CD4-positive, alpha-beta T cell treated with Interleukin-10 for 1 hour (primary cell): ENCODE measurements at places on chromosomes 4 and X.
A peak's percentile ranks its signal among the peaks of the same experiment; 100 is the strongest.

DNA sequence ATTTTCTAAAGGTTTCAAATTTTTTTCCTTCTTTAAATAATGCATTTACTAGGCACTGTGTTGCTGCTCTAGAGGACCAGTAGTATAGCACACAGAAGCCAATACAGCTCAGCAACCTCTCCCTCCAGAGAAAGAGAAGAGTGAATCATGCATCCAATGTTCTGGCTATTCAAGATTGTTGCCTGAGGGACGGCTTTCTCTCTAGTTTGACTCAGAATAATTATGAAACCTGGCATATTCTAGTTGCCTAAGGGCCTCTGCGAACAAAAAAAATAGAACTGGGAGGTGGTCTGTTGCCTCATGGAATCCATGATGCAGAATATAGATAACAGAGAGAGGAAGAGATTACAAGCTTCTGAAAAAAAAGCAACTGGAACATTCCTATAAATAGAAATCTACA is 1233.3 kb upstream of the PABPC4L start:
- no peak for DNase-seq

DNA sequence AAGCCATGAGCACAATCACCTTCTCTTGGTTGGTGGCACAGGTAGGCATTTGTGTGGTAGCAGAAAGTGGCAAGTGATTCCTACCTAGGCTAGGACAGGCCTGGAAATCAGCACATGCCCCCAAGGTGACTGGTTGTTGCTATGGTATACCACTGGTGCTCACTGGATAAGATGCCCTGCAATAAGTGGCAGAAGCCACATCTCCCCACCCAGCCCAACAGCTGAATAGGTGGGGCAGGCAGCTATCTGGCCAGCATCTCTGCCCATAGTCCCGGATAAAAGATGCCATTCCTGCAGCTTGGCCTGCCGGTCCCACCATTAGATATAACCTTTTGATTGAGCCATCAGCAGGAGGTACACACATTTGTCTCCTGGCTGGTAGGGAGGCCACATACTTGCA is 21.1 kb downstream of the AMER1 start:
- DNase-seq, result no peak

DNA sequence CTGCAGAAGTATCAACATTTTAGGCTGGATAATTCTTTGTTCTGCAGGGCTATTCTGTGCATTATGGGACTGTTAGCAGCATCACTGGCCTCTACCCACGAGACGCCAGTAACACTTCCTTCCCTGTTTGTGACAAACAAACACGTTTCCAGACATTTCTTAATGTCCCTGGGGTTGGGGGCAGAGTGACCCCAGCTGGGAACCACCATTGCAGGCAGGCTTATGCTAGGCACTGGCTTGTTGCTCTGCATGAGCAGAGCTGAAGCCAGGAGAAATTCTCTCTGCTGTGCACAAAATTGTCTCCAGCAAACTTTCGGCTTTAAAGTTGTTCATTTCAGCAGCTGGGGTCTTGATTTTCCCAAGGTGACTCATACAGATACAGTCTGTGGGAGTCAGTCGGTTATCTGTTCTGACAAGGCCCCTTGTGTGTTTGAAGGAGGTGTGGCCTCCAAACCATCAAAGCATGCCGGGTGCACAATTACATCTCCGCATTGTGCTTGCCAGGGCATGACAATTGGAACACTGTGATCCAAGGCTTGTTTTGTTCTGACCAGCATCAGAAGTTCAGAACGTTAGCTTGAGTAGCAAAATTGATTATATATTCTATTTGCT is 156.4 kb upstream of the BOD1L1 start:
- DNase-seq, result no peak

DNA sequence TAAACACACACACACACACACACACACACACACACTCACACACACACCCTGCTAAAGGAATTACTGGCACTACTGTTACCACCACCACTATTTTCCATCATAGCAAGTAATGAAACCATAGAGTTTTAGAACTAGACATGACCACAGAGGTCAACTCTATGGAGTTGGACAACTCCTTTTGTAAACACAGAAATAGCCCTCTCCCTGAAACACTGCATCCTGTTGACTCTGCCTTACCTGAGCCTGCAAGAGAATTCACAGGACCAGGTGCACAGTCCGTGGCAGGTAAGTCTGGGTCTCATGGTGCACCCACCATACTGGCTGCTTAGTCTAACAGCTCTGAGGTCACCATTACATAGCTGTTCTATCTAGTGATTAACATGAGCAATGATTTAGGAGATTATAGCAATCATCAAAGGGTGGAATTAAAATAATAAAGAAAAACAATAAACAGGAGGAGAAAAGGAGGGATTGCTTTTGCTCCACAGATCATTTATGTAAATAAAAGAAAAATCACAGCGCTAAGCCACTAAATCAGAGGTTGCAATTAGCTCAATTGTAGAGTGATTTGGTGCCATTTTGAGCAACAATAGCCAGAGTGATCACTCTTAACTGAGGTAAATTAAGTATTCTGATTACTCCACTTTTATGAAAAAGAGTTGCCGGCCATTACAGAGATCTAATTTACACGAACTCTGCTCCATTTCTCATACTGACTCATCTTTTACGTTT is 340.0 kb upstream of the RASGEF1B start:
- no peak for DNase-seq

GRCh38 chr4:25859429-25860148 is 3.2 kb downstream of the SEL1L3 start:
- DNase-seq, result peak; percentile 71

DNA sequence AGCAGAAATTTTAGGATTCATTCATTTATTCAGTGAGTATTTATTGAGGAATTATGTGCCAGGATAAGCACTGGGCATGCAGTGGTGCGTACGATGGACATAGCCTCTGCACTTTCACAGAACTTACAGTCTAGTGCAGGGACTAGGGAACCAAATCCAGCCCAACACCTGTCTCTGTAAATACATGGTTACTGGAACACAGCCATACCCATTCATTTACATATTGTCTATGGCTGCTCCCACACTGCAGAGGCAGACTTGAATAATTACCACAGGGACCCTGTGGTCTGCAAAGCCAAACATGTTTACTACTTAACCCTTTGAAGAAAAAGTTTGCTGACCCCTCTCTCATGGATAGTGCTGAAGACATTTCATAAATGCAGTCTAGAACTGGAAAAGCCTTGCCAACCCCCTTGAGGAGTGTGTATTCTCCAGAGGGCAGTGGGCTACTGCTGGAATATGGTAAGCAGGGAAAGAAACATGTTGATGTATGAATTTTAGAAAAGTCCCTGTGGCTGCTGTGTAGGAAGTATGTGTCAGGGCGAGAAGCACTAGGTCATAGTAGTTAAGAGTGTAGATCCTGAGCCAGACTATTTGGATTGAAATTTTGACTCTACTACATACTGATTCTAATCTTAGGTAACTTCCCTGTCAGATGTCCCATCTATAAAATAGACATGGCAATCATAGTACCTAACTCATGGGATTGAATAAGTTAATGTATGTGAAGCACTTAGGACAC is 75.5 kb downstream of the GALNT7 start:
- DNase-seq, result no peak

GRCh38 chr4:119906277-119906676 is 160.4 kb downstream of the MAD2L1 start:
- no peak for DNase-seq

GRCh38 chr4:13537011-13537831 is 7.1 kb downstream of the NKX3-2 start:
- no peak for DNase-seq

DNA sequence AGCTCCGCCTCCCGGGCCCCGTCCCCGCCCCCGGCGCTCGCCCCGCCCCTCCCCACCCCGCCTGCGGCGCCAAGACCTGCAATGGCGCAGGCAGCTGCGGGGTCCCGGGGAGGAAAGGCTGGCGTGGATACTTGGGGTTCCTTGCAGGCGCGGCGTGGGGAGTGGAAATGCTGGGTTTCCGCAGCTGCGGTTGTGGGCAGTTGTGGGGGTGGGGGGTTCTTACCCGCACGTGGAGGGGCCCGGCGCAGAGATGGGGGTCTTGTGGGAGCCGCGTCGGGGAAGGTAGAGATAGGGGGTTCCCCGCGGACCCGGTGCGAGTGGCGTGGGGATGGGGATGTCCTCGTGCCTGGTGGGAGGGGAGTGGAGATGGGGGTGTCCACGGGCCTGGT is 680 bp upstream of the ASMTL start:
- DNase-seq, result peak; percentile 83

GRCh38 chr4:143641361-143641760 is 59.1 kb downstream of the FREM3 start:
- no peak for DNase-seq

DNA sequence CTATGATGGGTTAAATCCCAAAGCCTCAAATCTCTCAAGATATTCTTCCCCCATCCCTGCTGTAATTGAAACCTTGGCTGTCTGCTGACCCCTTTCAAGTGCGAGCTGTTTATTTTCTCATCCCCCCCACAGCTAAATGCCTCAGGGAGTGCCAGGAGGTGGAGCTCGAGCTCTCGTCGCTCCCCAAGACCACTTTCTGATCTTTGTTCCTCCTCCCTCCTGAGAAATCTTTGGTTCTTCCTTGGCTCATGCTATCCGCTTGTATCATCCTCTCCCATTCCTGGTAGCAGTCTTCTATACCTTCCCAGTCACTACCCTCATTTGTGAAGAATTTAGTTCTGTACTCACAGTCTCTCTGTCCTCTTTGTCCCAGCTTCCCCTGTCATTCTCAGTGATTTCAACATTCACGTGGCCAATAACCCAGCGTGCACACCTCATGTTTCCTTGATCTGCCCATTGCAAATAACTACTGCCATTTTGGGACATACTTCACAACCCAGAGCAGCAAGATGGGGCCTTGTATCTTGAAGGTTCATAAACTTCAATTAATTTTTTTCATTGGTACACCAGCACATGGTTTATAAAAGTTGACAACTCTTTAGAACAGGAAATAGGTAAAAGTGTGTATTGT is 9.2 kb upstream of the SLC25A43 start:
- DNase-seq, result no peak

- DNase-seq, result no peak
Observed at GRCh38 chr4:20037745-20038144, 214.0 kb upstream of the SLIT2 start.

DNA sequence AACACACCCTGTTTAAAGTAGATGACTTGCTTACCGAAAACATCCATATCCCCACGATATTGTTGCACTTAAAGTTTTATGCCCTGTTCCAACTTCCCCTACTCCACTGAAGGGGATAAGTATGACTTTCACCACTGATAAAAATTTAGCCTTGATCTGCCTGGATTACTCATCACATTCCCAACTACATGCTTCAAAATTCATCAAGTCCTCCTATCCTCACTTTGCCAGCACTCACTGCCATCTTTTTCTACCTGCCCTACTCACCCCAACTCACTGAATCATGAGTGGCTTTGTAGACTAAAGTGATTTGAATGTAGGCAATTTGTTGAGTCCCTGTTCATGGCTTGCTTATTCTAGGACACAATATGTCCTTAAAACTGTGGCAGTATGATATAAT is 12.2 kb upstream of the GPRIN3 start:
- no peak for DNase-seq

DNA sequence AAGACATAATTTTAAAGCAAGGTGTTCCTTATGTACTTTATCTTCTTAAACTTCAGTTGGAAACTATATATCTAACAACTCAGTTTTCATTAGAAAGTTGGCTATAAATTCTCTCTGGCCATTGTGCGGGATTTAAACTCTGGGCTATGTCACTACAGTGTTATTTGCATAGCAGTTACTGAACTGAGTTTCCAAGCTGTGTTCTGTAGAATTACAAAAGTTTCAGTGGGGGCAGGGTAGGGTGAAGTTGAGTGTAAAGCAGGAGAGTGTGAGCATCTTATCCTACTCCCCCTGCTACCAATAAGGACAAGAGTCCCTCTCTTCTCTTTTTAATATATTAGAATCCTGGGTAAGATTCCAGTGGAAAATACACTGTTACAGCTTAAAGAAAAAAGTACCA is 254.5 kb upstream of the SLITRK2 start:
- no peak for DNase-seq

GRCh38 chr4:69116645-69117321 is 20.5 kb downstream of the UGT2B7 start:
- no peak for DNase-seq

DNA sequence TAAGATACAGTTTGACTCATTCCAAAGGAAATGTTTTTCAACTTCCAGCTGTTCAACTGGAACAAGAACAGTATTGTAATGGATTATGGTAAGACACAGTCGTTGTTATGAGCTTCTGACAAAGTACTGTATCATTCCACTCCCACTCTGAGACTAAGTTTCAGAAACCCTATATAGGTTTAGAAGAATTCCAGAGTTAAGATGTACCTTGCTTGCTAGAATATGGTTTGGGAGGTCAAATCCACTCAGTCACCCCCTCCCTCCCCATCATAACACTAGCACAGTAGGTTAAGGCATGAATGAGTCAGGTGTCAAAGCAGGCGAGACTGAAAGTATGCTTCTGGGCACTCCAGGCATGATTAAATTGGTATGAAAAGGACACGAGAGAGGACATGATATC is 339.7 kb downstream of the DMD start:
- no peak for DNase-seq

- no peak for DNase-seq
Observed at GRCh38 chr4:81084029-81084428, 53.5 kb downstream of the BMP3 start.
